ENCODE measurements at places on chromosomes 16 and 17.

DNA sequence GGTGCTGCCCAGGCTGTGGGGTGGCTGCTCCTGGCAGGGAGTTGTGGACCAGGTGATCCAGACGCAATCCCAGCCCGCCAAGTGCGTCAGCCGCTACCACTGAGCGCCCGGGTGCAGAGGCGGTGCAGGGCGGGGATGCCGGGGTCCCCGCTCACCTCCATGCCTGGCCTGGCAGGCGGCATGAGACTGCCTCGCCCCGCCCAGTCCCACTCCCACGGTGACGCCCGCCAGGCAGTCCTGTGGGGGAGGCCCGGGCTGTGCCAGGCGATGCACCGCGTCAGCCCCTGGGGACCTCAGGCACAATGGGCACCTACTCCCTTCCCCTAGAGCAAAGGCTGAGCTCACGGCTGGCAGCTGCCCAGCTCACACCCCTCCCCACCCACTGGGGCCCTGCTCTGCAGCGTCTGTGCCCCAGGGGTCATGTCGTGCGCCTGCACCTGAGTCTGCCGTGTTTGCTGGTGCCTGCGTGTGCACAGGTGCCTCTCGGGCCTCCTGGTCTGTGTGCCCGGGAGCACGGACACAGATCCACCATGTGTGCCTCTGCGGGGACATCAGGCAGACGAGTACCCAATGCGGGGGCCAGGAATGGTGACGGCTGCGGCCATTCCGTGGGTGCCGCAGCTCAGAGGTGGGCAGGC lies 5.3 kb downstream of the RPUSD1 start:
- H3K27me3 ChIP-seq: no peaks in the 10 kb centered on the region
- H3K4me3 ChIP-seq: no peak overlapping the region
- no peak for DNase-seq

- no peaks in the 10 kb centered on the region for H3K27me3 ChIP-seq
- no peaks in the 10 kb centered on the region for H3K4me1 ChIP-seq
- no peak overlapping the region for H3K27ac ChIP-seq
- H3K36me3 ChIP-seq: no peaks in the 10 kb centered on the region
Observed at GRCh38 chr17:33509331-33509730, 216.2 kb upstream of the ASIC2 start.

GRCh38 chr16:59540621-59541020 lies 806.5 kb upstream of the GOT2 start:
- no peaks in the 10 kb centered on the region for H3K27me3 ChIP-seq
- DNase-seq: no peak
- H3K4me3 ChIP-seq: no peak overlapping the region
- H3K27ac ChIP-seq: no peak overlapping the region
- H3K4me1 ChIP-seq: no peaks in the 10 kb centered on the region

DNA sequence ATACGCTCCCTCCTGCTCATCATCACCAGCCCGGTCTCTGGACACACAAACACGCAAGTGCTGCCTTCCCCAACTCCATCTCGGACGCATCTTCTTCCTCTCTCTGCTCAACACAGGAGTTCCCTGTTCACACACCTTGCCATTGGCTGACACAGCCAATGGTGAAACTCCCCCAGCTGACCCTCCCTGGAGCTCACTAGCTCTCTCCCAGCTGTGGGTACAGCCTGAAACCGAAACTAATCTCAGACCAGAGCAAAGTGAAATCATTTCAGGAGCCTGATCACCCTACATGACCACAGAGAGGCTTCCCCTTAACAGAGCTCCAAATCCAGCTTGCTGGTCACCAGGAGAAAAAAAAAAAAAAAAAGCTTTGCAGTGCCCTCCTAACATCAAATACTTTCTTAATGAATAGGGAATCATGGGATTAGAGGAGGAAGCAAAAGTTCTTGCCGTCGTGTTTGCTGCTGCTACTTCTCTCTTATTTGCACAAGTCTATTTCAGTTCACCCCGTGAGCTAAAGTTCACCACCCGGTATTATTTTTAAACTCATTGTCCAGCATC lies 8.3 kb downstream of the CUEDC1 start:
- no peaks in the 10 kb centered on the region for H3K36me3 ChIP-seq
- peaks cover 67% of the 10 kb centered on the region for H3K4me1 ChIP-seq
- peak overlapping the region; percentile 54 for H3K4me3 ChIP-seq
- H3K27me3 ChIP-seq: no peaks in the 10 kb centered on the region
- no peak for DNase-seq
- H3K27ac ChIP-seq: peak overlapping the region; percentile 97

DNA sequence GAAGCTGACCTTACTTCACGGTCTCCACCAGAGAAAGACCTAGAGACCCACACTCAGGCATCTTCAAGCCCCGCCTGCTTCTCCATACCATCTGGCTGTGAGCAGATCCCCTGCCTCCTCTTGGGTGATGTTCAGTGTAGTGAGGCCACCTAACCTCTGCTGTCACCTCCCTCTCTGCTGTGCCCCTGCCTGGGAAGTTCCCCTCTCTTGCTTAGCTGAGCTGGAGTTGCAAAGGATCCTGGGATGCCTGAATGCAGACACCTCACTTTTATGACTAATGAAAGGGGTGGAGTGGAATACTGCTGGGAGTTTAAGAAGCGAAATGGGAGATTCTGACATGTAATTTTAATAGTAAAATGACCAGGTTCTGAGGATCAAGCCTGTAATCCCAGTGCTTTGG lies 5.8 kb downstream of the IRX3 start:
- H3K27me3 ChIP-seq: peaks cover 18% of the 10 kb centered on the region
- no peak overlapping the region for H3K27ac ChIP-seq
- peaks cover 13% of the 10 kb centered on the region for H3K4me1 ChIP-seq
- no peak overlapping the region for H3K4me3 ChIP-seq
- peak; percentile 34 for DNase-seq
- no peaks in the 10 kb centered on the region for H3K36me3 ChIP-seq

GRCh38 chr17:64709481-64709880 lies 47.4 kb upstream of the SMURF2 start:
- H3K27ac ChIP-seq: peak overlapping the region; percentile 58
- H3K4me3 ChIP-seq: no peak overlapping the region
- H3K27me3 ChIP-seq: no peaks in the 10 kb centered on the region
- DNase-seq: no peak

DNA sequence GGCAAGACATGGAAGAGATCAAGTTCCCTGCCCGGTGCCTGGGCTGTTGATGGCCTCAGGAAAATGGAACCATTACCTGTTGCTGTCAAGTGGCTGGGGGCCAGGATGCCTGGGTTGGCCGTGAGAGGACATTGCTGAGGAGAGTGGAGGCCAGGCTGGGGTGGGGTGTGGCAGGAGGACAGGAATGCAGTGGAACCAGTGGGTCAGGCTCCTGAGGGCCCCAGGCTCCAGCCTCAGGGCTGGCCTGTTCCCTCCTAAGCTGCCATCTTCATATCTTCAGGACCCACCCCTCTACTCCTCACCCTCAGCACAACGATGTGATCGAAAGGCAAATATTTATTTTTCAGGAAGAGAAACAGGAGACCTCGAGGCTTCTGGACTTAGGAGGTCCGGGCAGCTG lies 8.5 kb upstream of the YPEL3 start:
- no peak overlapping the region for H3K27ac ChIP-seq
- no peaks in the 10 kb centered on the region for H3K4me1 ChIP-seq
- no peak for DNase-seq

DNA sequence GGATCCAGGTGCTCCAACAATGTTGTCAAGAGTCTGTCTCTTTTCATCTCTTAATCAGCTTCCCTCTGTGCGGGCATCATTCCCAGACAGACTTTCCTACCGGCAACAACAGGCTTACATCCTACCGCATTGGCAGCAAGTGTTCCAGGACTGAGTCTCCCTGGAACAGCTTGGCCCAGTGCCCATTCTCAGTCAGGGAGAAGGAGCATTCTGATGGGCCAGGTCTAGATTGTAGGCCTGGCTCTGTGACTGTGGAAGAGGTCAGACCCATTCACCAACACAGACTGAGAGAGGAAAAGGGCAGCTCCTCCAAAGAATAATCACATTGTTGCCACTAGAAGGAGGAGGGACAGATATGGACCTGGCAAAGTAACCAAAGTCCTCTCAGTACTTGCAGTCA lies 68.1 kb upstream of the TMEM132E start:
- DNase-seq: no peak
- no peaks in the 10 kb centered on the region for H3K27me3 ChIP-seq
- H3K4me1 ChIP-seq: no peaks in the 10 kb centered on the region
- H3K36me3 ChIP-seq: no peaks in the 10 kb centered on the region
- no peak overlapping the region for H3K27ac ChIP-seq

DNA sequence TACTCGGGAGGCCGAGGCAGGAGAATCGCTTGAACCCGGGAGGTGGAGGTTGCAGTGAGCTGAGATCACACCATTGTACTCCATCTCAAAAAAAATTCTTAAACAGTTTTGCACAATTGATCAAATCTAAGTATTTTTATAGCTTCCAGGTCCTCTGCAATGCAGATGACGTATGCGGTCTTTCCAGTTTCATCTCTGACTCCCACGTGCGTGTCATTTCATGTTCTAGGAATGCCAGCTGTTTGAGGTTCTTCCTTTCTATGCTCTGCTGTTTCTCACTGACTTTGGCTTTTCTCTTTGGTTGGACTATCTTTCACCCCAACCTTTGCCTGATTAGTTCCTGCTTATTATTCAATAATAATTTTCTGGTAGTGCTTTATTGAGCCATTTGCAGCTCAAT lies 16.2 kb downstream of the CHP2 start:
- no peak overlapping the region for H3K27ac ChIP-seq
- no peak for DNase-seq
- no peak overlapping the region for H3K4me3 ChIP-seq
- no peaks in the 10 kb centered on the region for H3K27me3 ChIP-seq
- no peaks in the 10 kb centered on the region for H3K36me3 ChIP-seq

- no peak overlapping the region for H3K27ac ChIP-seq
- H3K36me3 ChIP-seq: peaks cover 46% of the 10 kb centered on the region
- no peaks in the 10 kb centered on the region for H3K4me1 ChIP-seq
- no peaks in the 10 kb centered on the region for H3K27me3 ChIP-seq
Observed at GRCh38 chr17:32596206-32596605, 109.4 kb downstream of the CDK5R1 start.

GRCh38 chr16:70568601-70569237 lies 45.1 kb downstream of the SF3B3 start:
- H3K4me1 ChIP-seq: peaks cover 13% of the 10 kb centered on the region
- no peaks in the 10 kb centered on the region for H3K27me3 ChIP-seq
- no peak overlapping the region for H3K4me3 ChIP-seq

- H3K4me1 ChIP-seq: no peaks in the 10 kb centered on the region
- H3K27ac ChIP-seq: no peak overlapping the region
- no peaks in the 10 kb centered on the region for H3K36me3 ChIP-seq
- no peak for DNase-seq
- H3K27me3 ChIP-seq: no peaks in the 10 kb centered on the region
- H3K4me3 ChIP-seq: no peak overlapping the region
Observed at GRCh38 chr16:89593841-89594240, 18.3 kb downstream of the CPNE7 start.

DNA sequence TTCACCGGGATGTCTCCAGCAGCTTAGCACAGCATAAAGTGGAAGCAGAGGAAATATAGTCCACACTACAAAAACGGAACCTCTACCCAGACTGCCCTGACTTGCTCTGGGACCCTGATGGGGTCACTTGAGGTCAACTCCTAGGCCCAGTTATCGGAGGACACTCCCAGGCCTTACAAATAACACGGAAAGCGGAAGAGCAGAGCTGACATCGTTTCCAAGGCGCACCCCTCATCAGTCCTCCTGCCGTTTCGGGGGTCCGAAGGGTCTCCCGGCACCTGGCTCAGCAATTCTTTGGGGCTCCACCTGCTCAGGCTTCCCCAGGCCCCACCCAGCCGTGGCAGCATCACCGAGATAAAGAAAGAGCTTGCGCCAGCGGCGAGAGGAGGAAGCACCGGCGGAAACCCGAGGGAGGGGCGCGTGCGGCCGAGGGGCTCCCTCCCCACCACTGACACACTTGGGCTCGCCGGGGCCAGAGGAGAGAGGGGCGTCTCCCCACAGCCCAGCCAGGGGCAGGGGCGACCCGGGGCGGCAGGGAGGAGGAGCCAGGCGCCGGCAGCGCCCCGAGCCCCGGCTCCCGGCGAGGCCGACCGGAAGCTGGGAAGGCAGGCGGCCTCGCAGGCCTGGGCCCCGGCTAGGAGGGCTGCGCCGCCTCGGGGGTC lies 727 bp downstream of the CORO7 start:
- DNase-seq: no peak
- peaks cover 9% of the 10 kb centered on the region for H3K4me1 ChIP-seq
- H3K36me3 ChIP-seq: no peaks in the 10 kb centered on the region
- peak overlapping the region; percentile 49 for H3K27ac ChIP-seq
- peak overlapping the region; percentile 83 for H3K4me3 ChIP-seq

DNA sequence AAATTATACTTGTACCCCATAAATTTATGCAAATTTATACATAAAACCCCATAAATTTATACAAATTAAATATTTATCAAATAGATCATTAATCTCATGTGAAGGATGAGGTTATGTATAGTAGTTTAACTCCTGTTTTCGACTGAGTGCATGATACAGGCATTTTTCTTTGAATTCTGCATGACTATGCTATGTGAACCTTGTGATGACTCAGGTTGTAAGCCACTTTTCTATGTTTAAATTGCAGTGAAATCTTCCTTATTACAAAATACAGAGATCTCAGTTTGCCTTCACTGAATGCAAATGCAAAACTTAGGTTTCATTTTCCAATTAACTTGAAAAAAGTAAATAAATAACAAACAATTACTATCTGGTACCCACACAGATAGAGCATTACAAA lies 843.7 kb downstream of the CDH11 start:
- no peak overlapping the region for H3K27ac ChIP-seq
- no peaks in the 10 kb centered on the region for H3K4me1 ChIP-seq
- no peaks in the 10 kb centered on the region for H3K36me3 ChIP-seq
- H3K27me3 ChIP-seq: no peaks in the 10 kb centered on the region
- DNase-seq: no peak
- no peak overlapping the region for H3K4me3 ChIP-seq

DNA sequence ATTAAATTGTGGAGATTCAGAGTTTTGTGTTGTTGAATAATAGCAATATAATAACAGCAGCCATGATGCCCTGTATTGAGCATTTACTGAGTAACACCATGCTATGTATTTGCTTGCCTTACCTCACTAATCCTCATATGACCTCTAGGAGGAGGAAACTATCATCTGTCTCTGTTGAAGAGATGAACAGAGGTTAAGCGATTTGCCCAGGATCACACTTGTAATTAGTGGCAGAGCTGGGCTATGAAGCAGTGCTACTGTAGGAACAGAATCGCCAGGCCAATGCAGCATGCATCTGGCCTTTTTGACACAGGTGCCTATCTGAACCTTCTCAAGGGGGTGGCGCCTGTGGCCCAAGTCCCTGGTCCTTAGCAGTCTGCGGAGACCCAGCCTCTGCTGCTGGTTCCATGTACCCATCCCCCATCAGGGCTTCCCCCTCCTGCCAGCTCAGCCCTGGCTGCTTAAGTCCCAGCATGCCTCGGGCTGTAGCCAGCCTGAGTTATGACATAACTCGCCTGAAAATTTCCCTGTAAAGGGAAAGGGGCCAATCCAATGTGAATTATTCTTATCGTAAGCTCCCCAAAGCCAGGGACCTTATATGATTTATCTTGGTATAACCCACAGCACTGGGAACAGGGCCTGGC lies 50.4 kb upstream of the HS3ST2 start:
- H3K36me3 ChIP-seq: no peaks in the 10 kb centered on the region
- no peak overlapping the region for H3K4me3 ChIP-seq
- H3K4me1 ChIP-seq: peaks cover 3% of the 10 kb centered on the region
- H3K27ac ChIP-seq: peak overlapping the region; percentile 46
- no peaks in the 10 kb centered on the region for H3K27me3 ChIP-seq
